Epithelial cell of proximal tubule (primary cell): ENCODE measurements at places on chromosomes 11 and 22.

- DNase-seq: no peak
Measured at GRCh38 chr11:82105331-82105998, 628.2 kb downstream of the FAM181B start.

DNA sequence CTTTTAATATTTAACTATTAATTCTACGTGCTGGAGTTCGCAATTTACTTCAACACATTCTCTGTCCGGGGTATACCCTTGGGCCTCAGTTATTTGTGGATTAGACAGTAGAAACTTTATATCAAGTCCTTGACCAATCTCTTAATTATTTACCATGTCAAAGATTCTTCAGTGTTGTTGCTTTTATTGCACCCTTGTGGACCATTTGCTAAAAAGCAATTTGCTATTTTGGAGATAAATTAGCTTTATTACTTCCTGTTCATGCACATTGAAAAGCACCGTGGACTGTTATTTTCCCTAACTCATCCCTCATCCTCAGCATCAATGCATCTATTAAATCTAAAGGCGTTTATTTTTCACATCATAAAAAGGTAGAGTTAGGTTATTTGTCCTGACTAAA lies 609.9 kb downstream of the CNTN5 start:
- no peak for DNase-seq

DNA sequence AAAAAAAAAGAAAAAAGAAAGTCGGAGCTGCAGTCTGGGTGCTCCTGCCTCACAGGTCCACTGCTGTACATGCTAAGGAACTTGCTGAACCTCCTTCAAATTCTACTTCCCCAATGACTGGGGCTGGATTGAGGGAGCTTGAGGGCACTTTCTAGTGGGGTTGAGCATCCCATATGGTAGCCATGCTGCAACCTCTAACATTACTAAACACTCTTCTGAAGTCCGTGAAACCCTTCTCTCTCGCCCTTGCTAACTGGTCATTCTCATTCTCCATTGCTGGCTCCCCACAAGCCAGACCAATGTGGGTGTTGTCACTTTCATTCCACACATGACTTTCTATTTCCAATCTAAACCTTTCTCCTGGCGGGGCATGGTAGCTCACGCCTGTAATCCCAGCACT lies 1.2 kb downstream of the ESS2 start:
- DNase-seq: no peak

DNA sequence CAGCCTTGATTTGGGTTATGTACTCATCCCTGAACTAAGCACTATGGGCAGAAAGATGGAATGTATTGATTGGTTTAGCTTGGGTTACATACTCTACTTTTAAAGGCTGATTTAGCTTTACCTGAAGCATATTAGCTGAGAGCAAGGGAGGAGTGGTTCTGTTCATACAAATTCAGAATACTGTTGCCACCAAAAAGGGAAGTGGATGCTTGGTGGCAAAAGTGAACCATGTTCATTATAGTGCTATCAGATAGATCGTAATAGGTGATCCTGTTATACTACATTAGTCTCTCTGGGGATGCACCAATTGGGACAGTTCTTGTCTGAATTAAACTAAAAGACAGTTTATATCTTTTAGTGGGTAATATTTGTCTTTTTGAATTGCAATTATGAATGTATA lies 44.5 kb upstream of the RRM1 start:
- no peak for DNase-seq

- DNase-seq: no peak
Measured at GRCh38 chr11:63711838-63712237, 30.5 kb downstream of the RTN3 start.

- no peak for DNase-seq
Measured at GRCh38 chr11:107653076-107653475, 58.8 kb downstream of the SLN start.

DNA sequence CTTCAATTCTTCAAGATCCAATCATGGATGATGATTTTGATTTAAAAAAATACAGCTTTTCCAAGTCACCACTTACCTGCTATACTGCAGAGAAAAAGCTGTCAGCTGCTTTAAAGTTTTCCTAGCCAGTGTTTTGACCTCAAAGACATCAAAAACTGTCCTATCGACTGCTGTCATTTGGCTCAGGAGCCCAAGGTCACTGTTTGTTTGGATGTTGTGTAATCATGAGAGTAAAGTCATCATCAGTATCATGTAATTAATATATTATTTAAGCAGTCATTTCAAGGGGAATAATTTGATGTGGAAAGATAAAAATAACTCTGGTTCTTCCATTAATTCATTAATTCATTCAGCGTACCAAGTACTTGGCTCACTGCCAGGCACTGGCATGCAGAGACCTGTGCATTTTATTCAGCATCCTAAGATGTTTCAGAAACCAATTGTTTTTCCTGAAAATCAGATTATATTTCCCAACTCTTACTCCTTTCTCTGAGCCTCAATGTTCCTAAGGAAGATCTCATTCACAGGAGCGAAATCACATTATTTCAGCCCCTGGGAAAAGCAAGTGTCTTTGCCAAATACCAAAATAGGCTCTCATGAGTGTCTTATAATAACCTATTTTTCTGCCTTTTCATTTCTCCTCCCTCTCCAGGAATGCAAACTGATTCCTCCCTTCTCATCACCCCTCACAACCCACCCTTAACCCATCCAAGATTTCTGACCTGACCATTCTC lies 59.9 kb downstream of the SLC1A2 start:
- no peak for DNase-seq

DNA sequence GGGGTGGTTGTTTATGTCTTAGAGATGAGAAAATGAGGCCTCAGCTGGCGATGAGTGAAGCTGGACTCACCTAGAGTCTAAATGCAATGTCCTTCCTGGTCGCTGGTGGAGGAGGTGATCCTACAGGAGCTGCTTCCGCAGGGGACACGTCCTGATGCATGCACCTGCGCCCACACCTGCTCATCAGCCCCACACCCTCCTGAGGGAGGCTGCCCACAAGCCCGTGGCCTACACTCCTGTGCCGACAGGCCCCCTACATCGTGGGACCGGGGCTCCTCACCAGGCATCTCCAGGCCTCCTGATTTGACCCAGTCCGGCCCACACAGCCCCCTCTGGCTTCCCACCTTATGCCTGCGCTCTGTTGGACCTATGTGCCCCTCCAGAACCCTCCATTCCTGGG lies 857.2 kb downstream of the TBC1D22A start:
- DNase-seq: no peak

GRCh38 chr11:64499261-64500004 lies 91.6 kb upstream of the SLC22A12 start:
- DNase-seq: no peak

DNA sequence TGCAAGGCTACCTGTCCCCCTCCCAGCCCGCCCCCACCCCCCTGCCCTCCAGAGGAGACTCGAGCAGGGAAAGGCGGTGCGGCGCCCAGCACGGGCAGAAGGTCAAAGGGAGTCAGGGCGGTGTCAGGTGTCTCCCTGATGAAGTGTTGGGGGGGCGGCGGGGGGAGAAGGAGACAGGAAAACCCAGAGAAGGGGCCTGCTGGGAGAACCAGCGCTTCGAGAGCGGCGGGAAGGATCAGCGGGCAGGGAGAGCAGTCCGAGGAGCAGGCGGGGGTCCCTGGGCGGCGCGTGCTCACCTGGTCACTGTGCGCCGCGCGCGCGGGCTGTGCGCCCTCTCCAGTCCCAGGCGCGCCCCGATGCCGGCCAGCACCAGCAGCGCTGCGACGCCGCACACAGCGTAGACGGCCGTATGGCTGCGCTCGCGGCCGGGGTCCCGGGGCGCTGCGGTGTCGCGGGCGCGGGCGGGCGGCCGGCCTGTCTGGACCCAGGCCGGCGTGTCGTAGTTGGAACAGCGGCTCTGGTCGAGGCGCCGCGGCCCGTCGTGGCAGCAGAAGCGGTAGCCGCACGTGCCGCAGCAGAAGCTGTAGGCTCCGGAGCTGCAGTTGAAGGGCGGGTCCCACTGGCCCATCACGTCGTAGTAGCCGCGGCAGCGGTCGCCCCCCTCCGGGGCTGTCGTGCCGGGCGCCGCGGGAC lies 886 bp downstream of the SHISA8 start:
- DNase-seq: no peak

DNA sequence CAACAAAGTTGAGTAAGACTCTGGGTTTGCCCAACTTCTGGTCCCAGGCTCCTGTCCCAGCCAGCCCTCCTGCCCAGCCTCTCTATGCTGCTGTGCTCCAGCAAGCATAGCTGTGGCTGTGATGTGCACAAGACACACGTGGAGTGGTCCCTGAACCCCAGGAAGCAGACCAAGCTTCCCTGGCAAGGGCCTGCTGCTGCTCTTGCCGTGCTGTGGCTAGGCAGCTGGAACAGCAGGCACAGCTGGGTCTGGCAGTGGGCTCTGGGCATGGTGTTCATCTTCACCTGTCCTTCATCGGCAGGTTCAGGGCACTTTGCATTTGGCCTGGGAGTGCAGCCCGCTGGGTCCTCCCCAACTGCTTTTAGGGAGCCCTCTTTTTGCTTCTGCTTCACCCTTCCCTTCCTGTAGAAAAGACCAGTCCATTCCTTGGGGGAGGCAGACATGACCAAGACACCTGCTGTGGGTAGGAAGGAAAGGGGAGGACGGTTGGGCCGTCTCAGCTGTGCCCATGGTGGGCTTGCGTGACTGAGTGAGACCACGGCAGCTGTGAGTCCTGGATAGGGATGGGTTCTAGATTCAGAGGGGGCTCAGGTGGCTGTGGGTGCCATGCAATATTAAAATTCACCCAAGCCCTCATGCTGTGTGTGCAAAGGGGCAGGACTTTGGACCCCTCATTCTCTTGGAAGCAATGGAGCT lies 26.1 kb upstream of the ETS1 start:
- no peak for DNase-seq

- DNase-seq: no peak
Measured at GRCh38 chr11:114180301-114181055, 115.7 kb upstream of the NNMT start.

- no peak for DNase-seq
Measured at GRCh38 chr11:68460741-68461574, at the start of gene PPP6R3. TSS of gene PPP6R3 (plus strand) at chr11:68460752. CDS start at chr11:68537665, 76,913 bp downstream.

DNA sequence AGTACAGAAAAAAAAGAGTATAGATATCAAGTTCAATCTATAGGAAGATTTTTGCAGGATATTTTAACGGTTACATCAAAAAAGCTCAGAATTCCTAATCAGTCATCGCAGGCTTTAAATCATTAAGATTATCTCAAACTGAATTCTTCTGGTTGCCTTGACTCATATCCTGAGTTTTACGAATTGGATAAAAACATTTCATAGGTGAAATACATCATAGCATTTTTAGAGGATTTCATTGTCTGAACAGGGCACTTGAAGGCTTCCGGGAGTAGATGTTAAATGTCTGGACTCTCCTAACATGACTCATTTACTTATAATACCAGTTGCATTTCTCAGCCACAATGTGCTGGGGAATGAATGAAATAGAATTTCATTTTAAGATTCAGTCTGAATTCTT lies 2216.6 kb upstream of the RAG2 start:
- DNase-seq: no peak

DNA sequence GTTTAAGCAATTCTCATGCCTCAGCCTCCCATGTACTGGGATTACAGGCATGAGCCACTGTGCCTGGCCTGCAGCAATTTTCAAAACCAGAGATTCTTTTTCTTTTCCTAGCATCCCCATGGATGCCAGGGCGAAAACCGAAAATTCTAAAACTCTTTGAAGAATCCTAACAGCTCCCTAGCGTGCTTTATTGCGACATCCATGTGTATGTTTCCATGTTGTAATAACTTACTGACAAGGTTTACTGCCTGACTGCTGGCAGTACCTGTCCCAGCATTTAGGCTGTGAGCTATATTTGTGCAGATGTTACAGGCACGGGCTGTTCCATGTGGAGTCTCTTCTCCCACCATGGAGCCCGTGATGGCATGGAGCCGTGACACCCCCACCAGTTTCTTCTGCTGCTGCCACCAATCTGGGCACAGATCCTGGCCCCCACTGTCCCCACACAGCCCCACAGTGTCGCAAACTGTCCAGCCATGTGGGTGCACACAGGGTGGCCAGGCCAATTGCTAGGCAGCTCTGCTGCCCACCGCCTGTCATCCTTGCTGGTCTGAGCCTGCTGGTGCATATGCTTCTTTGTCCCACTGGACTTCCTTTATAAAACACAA lies 7.1 kb upstream of the TAB1 start:
- DNase-seq: no peak

GRCh38 chr11:68610452-68611116 lies 73.8 kb upstream of the GAL start:
- DNase-seq: no peak
